ENCODE measurements at places on chromosomes 5 and 9. TPM values are rescaled to one million over a fixed set of nuclear protein-coding genes. Genes with fewer than 3 reads are reported as not detected.

The SERF1A gene
- total RNA-seq = 7.8 TPM

The UBE2B gene
- total RNA-seq = 101 TPM

GRCh38 chr5:134964359-134965270 lies 3.1 kb upstream of the CATSPER3 start:
- DNase-seq = no peak

- DNase-seq = no peak
Observed at GRCh38 chr5:67045816-67046740, 150.5 kb downstream of the CD180 start.

- no peak for DNase-seq
Observed at GRCh38 chr9:85331626-85332025, 410.1 kb downstream of the AGTPBP1 start.

Measured in sciatic nerve (tissue), 2 donors.